Activated naive CD8-positive, alpha-beta T cell treated with anti-CD3 and anti-CD28 coated beads for 36 hours (primary cell): ENCODE measurements at places on chromosomes 1 and 21.
A peak's percentile ranks its signal among the peaks of the same experiment; 100 is the strongest.

- DNase-seq, result no peak
- H3K4me3 ChIP-seq, result no peak overlapping the region
- H3K27ac ChIP-seq, result no peak overlapping the region
- no peaks in the 10 kb centered on the region for H3K4me1 ChIP-seq
- H3K27me3 ChIP-seq, result no peaks in the 10 kb centered on the region
Observed at GRCh38 chr1:218796773-218797172, 376.9 kb upstream of the LYPLAL1 start.

DNA sequence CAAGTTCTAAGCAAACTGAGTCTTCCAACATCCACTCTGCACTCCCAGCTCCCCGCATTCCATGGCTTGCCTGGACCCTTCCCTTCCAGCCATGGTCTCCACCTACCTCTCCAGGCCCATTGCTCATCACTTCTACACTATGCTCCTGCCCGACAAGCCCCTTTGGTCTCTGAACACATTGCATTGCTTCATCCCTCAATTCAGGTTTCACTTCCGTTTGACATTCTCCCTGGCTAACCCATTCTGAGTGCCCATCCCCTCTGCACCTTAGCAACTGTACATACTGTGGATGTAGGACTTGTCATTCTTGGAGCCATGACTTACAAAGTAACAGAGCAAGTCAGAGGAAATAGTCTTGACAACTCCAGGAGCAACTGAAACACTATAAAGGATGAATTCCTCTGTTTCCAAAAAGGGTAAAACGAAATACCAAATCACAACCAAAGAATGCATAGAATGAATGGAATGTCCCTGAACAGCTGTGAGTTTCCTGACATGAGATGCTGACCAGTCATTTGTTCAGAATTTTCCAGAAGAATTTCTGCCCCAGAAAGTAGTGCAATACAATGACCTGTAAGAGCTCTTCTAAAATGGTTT is 66.7 kb downstream of the KCNJ6 start:
- H3K27ac ChIP-seq, result no peak overlapping the region
- H3K4me3 ChIP-seq, result no peak overlapping the region
- H3K27me3 ChIP-seq, result peaks cover 9% of the 10 kb centered on the region
- no peak for DNase-seq
- no peaks in the 10 kb centered on the region for H3K4me1 ChIP-seq

DNA sequence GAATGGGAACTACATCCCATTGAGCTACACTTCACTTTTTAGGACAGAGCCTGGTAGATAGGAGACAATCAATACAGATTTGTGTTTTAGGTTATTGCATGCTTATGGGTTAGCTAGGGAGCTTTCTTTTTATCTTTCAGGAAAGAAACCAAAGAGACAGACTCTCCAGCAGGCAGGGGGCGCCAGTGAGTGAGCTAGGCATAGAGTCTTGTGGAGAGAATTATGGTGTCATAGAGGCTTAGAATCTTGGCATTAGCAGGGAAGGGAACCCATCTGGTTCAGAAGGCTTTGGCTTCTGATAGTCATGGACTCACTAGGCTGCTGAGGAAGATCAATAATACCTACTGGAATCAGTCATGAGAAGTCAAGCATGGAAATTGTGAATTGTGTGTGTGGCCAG is at the start of gene SMCP:
Gene SMCP (plus strand): TSS at position 281 of the 400 bp plus-strand sequence. CDS start 6,101 bp downstream, outside the sequence.
- no peaks in the 10 kb centered on the region for H3K36me3 ChIP-seq
- peaks cover 12% of the 10 kb centered on the region for H3K27me3 ChIP-seq
- H3K4me1 ChIP-seq, result peaks cover 2% of the 10 kb centered on the region
- no peak within 1 kb of the TSS for H3K4me3 ChIP-seq
- peak; percentile 26 for DNase-seq

- no peak overlapping the region for H3K27ac ChIP-seq
- no peaks in the 10 kb centered on the region for H3K36me3 ChIP-seq
- DNase-seq, result no peak
- H3K27me3 ChIP-seq, result peaks cover 3% of the 10 kb centered on the region
Observed at GRCh38 chr1:11704691-11705475, 13.4 kb downstream of the DRAXIN start.

DNA sequence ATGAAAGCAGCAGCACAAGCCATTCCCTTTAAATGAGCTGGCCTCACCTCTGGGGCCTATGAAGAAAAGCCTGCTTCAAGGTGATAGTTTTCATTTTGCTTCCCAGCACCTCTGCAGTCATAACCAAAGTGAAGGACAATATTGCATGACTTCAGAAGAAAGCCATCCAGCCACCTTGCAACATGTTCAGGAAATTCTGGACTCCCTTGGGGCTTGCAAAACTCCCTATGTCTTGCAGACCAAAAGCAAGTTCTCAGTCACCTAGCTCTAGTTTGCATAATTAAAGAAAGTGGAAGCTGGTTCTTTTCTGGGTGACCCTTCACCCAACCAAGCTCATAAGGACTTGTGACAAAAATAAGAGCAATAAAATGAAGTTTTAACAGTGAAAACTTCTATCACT is 87.6 kb downstream of the GFI1 start:
- no peaks in the 10 kb centered on the region for H3K27me3 ChIP-seq
- no peak overlapping the region for H3K27ac ChIP-seq
- no peak for DNase-seq
- H3K4me1 ChIP-seq, result peaks cover 4% of the 10 kb centered on the region
- H3K4me3 ChIP-seq, result no peak overlapping the region
- peaks cover 2% of the 10 kb centered on the region for H3K36me3 ChIP-seq

DNA sequence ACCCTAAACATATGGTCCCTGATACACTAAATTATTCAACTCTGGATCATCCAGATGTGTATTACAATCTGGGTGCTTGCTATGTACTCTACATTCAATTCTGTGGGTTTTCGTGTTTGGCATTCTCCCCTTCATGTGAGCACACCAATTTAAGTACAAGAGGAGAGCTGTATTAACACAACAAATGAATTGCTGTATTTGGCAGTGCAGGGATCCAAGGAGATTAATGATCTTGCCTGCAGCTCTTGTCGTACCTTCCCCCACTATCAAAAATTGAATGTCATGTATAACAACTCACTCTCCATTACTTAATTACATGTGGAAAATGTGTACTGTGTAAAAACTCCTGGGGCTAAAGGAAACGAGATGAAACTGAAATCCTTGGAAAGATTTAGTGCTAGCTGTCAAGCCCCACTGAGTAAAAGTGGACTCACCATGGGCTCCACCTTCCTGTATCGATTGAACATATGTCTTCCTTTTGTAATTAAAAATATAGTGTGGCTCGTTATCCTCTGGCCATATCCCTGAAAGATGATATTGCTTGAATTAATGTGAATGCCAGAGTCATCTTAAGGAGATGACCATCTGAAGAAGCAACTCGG is 172.2 kb upstream of the L1TD1 start:
- H3K36me3 ChIP-seq, result peaks cover 31% of the 10 kb centered on the region
- DNase-seq, result no peak
- H3K4me1 ChIP-seq, result no peaks in the 10 kb centered on the region

GRCh38 chr21:41560661-41561158 is 52.8 kb upstream of the TMPRSS2 start:
- peaks cover 25% of the 10 kb centered on the region for H3K27me3 ChIP-seq
- peaks cover 4% of the 10 kb centered on the region for H3K4me1 ChIP-seq
- H3K27ac ChIP-seq, result no peak overlapping the region
- no peak overlapping the region for H3K4me3 ChIP-seq
- no peaks in the 10 kb centered on the region for H3K36me3 ChIP-seq

- H3K27me3 ChIP-seq, result peaks cover 13% of the 10 kb centered on the region
- no peak overlapping the region for H3K27ac ChIP-seq
- peak; percentile 31 for DNase-seq
- H3K4me3 ChIP-seq, result no peak overlapping the region
- H3K4me1 ChIP-seq, result peaks cover 4% of the 10 kb centered on the region
Observed at GRCh38 chr1:38834937-38835827, 24.4 kb downstream of the RRAGC start.

- H3K27me3 ChIP-seq, result no peaks in the 10 kb centered on the region
- no peak overlapping the region for H3K4me3 ChIP-seq
- no peak for DNase-seq
- peaks cover 53% of the 10 kb centered on the region for H3K4me1 ChIP-seq
- H3K36me3 ChIP-seq, result peaks cover 25% of the 10 kb centered on the region
- no peak overlapping the region for H3K27ac ChIP-seq
Observed at GRCh38 chr1:154623358-154623757, 15.4 kb upstream of the ADAR start.

GRCh38 chr21:30695956-30696355 is 22.6 kb downstream of the KRTAP21-3 start:
- H3K4me1 ChIP-seq, result no peaks in the 10 kb centered on the region
- no peak overlapping the region for H3K27ac ChIP-seq
- H3K36me3 ChIP-seq, result no peaks in the 10 kb centered on the region
- no peak overlapping the region for H3K4me3 ChIP-seq
- no peak for DNase-seq

DNA sequence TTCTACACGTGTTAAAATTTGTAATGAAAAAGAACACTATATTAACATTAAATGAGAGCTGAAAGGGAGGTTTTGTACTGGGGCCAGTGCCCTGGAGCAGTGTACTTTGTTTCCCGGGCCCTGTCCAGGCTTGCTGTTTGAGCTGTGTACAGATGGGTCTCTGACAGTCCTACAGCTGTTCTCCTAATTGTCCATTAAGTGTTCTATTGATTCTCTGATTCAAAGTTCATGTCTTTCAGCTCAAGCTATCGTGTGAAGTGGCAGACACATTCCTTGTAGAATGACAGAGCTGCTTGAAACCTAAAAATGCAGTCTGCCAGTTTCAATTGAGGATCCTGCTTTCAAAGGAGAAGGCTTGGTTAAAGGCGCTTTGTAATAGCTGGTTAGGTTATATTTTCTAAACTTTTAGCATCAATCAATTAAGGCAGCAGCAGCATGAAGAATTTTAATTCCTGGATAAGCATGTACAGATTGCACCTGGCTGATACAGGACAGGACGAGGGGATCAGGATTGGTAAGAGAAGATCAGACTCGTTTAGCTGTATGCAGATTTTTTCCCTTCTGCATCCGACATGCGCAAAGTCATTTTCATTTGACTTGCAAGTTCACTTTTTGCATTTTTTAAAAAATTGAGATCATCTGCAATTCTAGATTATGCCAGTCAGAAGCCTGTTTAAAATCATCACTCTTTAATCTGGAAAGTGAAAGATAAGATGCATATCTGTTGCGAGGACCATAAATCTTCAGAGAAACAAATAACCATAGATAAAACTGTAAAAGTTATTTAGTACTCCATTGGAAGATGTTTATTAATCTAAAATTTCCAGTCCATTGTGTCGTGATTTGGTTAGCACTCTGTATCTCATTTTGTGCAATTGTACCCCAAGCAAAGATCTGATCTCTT is 98.5 kb downstream of the ATG4C start:
- H3K4me1 ChIP-seq, result no peaks in the 10 kb centered on the region
- no peak for DNase-seq

DNA sequence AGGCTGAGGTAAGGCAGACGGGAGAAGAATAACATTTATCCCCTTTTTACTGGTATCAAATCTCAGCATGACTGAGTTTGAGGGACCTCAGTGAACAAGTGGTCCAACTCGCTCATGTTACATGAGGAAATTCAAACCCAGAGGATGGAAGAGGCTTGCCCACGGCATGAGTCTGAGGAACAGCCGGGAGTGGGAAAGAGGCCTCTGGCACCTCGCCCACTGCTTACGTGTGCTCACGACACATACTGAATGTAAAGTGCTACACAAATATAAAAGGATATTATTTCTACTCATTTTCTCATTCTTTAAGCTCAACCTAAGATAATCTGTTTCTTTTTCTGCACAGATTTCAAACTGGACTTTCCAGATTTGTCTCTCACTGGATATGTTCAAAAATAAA is 14.7 kb downstream of the BEND5 start:
- H3K27ac ChIP-seq, result no peak overlapping the region
- H3K4me1 ChIP-seq, result peaks cover 30% of the 10 kb centered on the region
- peaks cover 55% of the 10 kb centered on the region for H3K36me3 ChIP-seq
- H3K4me3 ChIP-seq, result no peak overlapping the region
- no peaks in the 10 kb centered on the region for H3K27me3 ChIP-seq

DNA sequence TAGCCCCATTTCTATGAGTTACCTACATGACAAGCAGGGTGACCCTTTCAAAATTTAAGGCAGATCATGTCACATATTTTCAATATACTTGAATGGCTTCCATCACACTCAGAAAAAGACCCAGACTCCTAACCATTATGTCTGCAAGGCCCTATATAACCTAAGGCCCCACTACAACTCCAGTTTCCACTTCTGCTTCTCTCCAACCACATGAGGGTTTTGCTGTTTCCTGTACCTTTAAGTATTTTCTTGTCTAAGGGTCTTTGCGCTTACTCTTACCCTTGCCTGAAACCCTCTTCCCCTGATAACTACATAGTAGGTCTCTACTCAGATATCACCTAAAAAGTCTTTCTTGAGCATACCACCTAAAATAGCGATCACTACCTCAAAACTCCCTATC is 46.1 kb downstream of the SGIP1 start:
- no peaks in the 10 kb centered on the region for H3K4me1 ChIP-seq
- H3K36me3 ChIP-seq, result no peaks in the 10 kb centered on the region
- H3K4me3 ChIP-seq, result no peak overlapping the region
- no peak for DNase-seq
- no peak overlapping the region for H3K27ac ChIP-seq

GRCh38 chr1:15251857-15252835 is 5.1 kb downstream of the FHAD1 start:
- peaks cover 58% of the 10 kb centered on the region for H3K4me1 ChIP-seq
- H3K27me3 ChIP-seq, result peaks cover 17% of the 10 kb centered on the region
- no peak for DNase-seq
- H3K27ac ChIP-seq, result peak overlapping the region; percentile 90
- peak overlapping the region; percentile 52 for H3K4me3 ChIP-seq

DNA sequence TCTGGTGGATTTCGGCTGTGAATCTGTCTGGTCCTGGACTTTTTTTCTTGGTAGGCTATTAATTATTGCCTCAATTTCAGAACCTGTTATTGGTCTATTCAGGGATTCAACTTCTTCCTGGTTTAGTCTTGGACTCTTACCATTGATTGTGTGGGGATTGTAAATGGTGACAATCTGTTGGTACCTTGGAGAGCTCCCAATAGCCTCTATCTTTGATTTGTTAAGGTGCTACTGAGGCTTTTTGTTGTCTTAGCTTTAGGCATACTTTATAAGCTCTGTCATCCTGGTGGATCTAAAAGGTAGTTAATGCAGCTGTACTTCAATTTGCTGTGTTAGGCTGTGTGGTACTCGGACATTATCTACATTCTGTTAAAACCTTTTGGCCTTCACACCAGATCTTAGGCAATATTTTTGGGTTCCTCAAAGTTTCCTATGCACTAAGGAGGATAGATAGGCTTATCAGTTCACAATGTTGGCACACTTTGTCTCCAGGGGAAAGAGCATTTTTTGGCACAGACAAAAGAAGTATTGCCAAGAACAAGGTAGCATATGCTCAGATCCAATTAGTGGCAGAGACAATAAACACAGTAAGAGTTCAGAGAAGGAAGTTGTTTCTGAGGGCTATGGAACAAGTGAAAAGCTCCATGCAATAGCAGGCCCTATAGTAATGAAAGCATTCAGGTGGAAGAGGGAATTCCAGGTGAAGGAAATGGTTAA is 230.4 kb downstream of the PDE4B start:
- DNase-seq, result no peak
- H3K4me1 ChIP-seq, result no peaks in the 10 kb centered on the region
- H3K27me3 ChIP-seq, result no peaks in the 10 kb centered on the region
- H3K27ac ChIP-seq, result no peak overlapping the region
- H3K36me3 ChIP-seq, result no peaks in the 10 kb centered on the region
